ENCODE measurements at places on chromosomes 3 and 15.

GRCh38 chr15:68340726-68341671 is 63.5 kb downstream of the FEM1B start:
- no peak for DNase-seq

DNA sequence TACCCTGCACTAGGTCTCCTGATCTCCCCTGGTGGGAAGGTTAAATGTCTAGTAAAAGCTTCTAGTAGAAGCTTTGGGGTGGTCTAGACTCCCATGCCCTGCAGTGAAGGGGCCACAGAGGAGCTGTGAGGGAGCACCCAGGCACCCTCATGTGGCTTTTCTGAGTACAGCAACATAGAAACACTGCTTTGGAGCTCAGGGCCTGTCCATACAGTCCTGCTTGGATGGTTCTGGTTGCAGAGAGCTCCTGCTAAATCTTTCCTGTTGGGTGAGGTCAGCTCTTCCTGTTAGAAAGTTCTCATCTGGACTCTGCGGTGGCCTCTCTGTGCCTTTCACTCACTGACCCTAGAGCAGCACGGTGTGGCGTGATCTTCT is 47.8 kb downstream of the GPD1L start:
- DNase-seq = no peak

GRCh38 chr3:25418596-25418995 is 9.5 kb upstream of the RARB start:
- DNase-seq = no peak

DNA sequence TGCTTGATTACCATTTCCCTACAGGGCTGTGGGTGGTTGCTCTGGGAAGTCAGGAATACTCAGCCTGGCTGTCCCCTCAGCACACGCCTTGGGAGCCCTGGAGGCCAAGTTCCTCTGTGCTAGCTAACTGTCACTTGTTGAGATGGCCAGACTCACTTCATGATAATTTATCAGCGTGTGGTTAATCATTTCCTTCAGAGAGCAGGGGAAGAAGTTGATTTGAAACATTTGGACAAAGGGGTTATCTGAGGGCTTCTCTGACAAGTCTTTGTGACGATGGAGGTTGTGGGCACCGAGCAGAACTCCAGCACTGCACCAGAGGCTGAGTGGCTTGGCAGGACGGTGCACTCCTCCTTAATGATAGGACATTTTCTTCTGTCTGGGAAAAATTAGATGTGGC is 61.9 kb downstream of the WHAMM start:
- no peak for DNase-seq

- DNase-seq = no peak
Measured at GRCh38 chr3:120168611-120169010, 74.4 kb upstream of the GSK3B start.

Measured in activated CD8-positive, alpha-beta memory T cell treated with anti-CD3 and anti-CD28 coated beads for 1 hour (primary cell).